ENCODE measurements at places on chromosomes 5 and 9.

GRCh38 chr5:4189317-4189716 lies 593.7 kb downstream of the IRX1 start:
- no peak for DNase-seq

DNA sequence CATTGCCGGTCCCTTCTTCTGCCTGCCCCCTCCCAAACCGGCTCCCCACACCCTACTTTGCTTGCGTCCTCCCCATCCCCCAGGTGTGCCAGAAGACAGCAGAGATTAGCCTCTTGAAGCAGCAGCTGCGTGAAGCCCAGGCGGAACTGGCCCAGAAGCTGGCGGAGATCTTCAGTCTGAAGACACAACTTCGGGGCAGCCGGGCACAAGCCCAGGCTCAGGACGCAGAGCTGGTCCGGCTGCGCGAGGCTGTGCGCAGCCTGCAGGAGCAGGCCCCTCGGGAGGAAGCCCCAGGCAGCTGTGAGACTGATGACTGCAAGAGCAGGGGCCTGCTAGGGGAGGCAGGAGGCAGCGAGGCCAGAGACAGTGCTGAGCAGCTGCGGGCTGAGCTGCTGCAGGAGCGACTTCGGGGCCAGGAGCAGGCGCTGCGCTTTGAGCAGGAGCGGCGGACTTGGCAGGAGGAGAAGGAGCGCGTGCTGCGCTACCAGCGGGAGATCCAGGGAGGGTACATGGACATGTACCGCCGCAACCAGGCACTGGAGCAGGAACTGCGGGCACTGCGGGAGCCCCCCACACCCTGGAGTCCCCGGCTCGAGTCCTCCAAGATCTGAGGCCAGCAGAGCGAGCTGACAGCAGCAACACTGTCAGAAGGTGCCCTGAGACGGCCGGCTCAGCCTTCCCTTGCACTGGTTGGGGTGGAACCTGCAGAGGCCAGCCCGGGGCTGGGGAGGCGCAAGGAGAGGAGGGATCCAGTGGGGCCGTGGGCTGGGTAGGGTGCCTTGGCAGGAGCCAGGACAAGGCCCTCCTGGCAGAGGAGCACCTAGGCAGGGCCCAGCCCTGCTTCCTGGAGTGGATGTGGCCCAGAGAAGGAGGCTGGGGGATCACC lies 8.3 kb downstream of the N4BP3 start:
- no peak for DNase-seq

GRCh38 chr5:94072116-94072515 lies 330.7 kb upstream of the POU5F2 start:
- DNase-seq, result peak; percentile 22

DNA sequence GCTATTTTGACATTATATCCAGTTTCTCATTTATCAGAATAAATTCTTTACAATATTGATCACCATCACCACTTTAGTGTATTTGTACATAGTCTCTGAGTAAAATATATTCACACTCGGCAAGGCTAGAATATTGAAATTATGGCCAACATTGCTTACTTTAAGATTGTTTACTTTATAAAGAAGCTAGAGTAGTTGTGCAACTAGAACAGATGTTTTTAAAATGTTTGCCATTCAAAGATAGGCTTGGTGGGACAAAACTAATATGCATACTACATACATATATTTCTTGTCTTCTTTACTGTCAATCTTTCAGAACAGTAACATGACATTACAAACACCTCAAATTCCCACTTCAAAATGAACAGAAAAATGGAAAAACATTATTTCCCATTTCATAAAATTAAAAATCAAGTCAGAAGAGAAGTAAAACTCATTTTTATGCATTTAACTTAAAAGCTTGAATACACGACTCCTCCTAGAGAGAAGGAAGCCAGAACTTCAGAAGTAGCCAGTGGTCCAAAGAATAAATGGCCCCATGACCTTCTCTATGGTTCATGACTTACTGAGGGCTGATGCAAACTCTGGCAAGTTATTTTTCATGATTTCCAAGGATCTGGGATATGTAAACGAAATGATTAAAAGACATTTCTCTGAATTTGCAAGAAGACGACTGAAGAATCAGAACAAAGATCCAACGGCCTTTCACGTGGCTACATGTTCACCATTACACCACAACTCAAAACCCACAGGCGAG lies 14.1 kb downstream of the MTX3 start:
- DNase-seq, result no peak

DNA sequence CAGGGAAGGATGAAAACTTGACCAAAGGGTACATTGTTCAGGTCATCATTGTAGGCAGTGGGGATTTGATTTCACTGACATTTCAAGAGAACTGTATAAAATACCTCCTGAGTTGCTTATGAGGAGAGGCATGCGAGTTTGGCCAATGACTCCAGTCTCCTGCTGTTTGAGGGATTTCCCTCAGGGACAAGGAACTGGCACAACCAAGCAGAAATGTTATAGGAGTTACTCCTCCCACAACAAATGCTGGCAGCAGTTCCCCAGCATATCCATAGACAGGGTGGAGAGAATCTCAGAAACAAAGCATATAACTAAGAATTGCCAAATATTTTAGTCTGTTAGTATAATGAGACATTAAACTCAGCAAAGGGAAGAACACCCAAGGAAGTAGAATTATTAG lies 47.2 kb upstream of the FBXL7 start:
- DNase-seq, result peak; percentile 94

GRCh38 chr5:52910071-52910470 lies 79.1 kb upstream of the ITGA2 start:
- no peak for DNase-seq

- no peak for DNase-seq
Measured at GRCh38 chr9:130791303-130791894, 43.7 kb upstream of the ABL1 start.

- no peak for DNase-seq
Measured at GRCh38 chr5:64939772-64940510, 171.2 kb downstream of the CWC27 start.

- DNase-seq, result no peak
Measured at GRCh38 chr9:81915801-81916505, 12.3 kb upstream of the SPATA31D4 start.

DNA sequence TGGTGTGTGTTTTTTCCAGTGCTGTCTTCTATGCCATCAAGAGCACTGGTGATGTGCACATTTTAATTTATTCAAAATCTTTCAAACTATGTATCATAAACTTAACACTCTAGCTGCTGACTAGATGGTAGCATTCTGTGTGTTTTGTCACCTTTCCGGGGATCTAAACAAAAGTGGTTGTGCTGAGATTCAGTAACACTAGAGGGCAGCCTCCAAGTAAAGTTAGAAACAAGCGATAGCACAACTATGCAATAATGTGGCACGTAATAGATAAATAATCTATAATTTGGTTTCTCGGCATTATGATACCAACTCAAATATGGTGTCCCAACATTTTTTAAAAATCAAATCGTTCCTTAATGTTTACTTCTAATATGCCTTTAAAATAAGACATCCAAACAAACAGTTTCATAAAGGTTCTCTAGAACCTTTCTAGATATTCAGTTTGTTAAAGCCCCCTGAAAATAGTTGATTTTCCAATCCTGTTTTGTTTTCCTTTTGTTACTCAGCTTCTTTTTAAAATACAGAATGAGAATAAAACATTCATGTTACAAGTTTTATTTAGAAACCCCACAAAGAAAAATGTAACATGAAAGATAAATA lies 16.9 kb downstream of the SEMA6A start:
- DNase-seq, result no peak

DNA sequence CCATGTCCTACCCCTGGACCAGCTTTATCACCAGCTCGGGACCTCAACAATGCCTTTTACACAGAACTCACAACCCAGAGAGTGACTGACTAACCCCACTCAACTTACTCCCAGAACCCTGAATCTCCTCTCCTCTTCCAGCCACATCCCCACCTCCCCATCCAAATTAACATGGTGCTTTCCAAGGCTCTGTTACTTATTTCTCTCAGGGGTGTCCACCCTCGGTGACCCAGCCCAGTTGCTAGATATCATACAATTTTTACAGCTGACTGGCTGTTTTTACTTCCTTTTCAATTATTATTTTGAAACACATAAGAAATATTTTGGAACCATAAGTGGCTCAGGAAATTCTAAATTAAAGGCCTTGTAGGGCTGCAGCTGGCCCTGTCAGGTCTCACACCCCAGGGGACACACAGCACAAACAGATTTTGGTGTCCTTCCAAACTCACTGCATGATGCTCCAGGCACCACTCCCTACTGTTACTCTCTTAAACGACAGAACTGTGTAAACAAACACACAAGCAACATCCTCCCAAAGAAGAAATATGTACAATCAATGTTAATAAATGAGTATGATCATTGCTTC lies 180.6 kb downstream of the ADAMTS12 start:
- no peak for DNase-seq

DNA sequence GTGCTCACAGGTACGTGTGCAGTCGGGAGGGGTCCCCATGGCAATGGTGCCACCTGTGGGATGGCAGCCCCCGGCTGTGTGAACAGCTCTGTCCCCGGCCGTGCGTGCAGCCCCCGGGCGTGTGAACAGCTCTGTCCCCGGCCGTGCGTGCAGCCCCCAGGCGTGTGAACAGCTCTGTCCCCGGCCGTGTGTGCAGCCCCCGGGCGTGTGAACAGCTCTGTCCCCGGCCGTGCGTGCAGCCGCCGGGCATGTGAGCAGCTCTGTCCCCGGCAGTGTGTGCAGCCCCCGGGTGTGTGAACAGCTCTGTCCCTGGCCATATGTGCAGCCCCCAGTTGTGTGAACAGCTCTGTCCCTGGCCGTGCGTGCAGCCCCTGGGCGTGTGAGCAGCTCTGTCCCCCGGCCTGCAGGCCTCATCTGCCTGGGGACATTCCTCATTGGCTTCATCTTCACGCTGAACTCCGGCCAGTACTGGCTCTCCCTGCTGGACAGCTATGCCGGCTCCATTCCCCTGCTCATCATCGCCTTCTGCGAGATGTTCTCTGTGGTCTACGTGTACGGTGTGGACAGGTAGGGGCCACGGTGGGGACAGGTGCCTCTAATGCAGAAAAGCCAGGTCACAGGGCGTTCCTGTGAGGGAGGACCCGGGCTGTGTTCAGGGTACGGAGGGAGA lies 5.9 kb upstream of the SLC6A18 start:
- DNase-seq, result no peak

GRCh38 chr9:135906291-135907005 lies 898 bp downstream of the CAMSAP1 start:
- no peak for DNase-seq

DNA sequence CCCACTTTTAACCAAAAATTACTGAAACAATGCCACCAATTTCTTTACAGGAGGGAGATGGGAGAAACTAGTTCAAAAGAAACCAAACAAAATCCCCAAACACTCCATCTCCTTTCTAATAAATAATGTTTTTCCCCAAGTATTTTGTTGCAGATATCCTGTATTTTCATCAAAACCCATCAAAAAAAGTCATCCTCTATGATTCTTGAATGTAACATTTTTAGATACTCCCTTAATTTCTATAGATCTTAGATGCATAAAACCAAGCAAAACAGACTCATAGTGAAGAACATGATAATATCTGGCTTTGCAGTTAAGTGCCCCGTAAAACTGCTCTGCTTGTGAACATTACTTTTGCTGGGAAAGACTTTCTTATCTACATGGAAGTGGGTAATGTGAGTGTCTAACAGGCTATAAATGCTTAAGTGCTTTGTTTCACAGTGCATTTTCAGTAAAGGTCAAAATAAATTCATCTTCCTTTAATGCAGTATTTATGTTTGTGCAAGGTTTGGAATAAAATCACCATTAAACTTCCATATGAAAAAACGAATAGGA lies 77.3 kb upstream of the TBCA start:
- no peak for DNase-seq

DNA sequence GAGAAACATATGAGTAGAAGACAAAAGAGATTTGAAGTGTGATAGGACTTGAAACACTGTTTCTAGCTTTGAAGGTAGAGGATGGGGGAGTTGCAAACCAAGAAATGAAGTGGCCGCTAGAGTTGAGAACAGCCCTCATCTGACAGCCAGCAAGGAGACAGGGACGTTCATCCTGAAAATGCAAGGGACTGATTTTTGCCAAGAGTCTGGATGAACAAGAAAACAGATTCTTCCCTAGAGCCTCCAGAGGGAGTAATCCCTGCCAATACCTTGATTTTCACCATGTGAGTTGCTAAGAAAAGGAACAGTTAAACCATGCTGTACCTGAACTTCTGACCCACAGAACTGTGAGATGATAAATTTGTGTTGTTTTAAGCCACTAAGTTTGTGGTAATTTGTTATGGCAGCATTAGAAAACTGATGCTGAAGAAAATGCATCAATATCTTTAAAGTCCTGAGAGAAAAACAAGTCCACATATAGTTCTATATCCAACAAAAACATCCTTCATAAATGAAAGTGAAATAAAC lies 154.0 kb upstream of the ADAMTSL1 start:
- DNase-seq, result no peak

GRCh38 chr9:98276907-98277469 lies 21.5 kb upstream of the TBC1D2 start:
- no peak for DNase-seq

DNA sequence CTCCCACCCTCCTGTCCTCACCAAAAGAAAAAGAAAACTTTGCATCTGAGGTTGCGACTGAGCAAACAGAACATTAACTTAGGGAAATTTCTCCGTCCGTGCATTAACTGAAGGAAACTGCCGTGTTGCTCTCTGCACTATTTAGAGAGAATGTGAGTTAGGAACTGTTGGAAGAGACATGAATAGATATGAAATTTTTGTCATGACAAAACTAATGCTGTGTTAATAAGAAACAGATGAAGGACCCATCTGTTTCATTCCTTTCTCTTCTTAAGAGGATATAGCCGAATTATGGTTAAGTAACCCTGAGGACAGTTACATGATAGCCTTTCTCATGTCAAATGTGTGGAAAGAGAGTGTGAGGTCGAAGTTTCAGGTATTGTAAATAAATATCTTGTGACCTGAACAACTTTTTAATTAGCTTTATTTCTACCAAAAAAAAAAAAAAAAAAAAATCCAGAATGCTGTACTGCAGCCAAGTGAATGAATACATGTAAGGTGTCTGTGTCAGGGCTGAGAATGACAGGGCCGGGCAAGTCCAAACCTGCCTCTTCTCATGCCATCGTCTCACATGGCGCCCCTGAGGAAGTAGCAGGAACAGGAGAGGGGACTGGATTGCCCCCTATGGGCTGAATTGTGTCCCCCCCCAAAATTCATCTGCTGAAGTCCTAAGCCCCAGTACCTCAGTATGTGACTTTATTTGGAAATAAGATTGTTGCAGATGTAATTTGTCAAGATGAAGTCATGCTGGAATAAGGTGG lies 35.6 kb upstream of the ANKRD33B start:
- DNase-seq, result peak; percentile 90

GRCh38 chr9:38254756-38255155 lies 137.7 kb upstream of the ALDH1B1 start:
- DNase-seq, result no peak

GRCh38 chr5:103102234-103102633 lies 17.7 kb downstream of the GIN1 start:
- DNase-seq, result no peak

- peak; percentile 62 for DNase-seq
Measured at GRCh38 chr9:37929441-37929895, 25.5 kb upstream of the SLC25A51 start.
